ENCODE measurements at places on chromosomes 13 and 19. TPM values are rescaled to one million over a fixed set of nuclear protein-coding genes. Genes with fewer than 3 reads are reported as not detected.

The DCT gene
- polyA plus RNA-seq, result 0.65 TPM

The TMEM38A gene
- 10.0 TPM for polyA plus RNA-seq

The ZFP14 gene
- polyA plus RNA-seq, result 14.3 TPM

The LGALS14 gene
- polyA plus RNA-seq, result not detected

GRCh38 chr13:26495750-26496149, 61.7 kb upstream of the WASF3 start:
- no peak for DNase-seq

DNA sequence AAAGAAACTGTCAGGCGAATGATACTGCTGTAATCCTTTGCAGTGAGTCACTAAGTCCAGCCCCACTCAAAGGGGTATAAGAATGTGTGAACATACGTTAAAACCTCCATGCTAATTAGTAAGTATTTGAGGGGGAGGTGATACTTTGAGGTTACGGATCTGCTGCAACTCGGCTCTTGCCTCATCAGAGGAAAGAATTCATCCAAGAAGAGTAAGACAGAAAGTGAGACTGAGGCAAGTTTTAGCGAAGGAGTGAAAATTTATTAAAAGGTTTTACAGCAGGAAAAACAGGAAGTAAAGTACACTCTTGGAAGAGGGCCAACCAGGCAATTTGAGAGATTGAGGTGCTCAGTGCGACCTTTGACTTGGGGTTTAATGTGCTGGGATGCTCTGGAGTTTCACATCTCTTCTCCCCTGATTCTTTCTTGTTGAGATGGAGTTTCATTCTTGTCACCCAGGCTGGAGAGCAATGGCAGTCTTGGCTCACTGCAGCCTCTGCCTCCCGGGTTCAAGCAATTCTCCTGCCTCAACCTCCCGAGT, 9.8 kb downstream of the CLEC4M start:
- DNase-seq, result no peak

GRCh38 chr13:73933795-73934194, 200.4 kb downstream of the KLF12 start:
- no peak for DNase-seq

GRCh38 chr19:49629659-49630058, 10.3 kb downstream of the RRAS start:
- no peak for DNase-seq

GRCh38 chr13:29909975-29910674, 59.7 kb upstream of the UBL3 start:
- no peak for DNase-seq

Measured in renal pelvis (tissue), 12 donors.